ENCODE measurements at places on chromosomes 1 and 21.

DNA sequence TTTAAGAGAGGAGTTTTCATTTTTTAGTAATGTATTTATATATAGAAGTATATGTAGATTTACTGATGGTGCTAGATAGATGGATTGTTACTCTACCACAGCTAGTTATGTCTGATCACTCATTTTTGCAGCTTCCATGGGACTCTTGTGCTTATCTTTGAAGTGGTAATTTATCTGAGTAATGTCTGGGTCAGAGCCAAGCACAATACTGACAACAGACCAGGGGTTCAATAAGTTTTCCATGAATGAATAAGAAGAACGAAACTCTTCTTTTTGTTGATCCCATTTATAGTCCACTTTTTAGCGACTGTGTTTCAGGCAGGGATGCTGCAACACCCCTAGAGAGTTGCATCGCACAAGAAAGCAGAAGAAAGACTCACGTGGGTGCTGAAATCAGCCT, 935.2 kb downstream of the PLA2G4A start:
- DNase-seq: no peak

DNA sequence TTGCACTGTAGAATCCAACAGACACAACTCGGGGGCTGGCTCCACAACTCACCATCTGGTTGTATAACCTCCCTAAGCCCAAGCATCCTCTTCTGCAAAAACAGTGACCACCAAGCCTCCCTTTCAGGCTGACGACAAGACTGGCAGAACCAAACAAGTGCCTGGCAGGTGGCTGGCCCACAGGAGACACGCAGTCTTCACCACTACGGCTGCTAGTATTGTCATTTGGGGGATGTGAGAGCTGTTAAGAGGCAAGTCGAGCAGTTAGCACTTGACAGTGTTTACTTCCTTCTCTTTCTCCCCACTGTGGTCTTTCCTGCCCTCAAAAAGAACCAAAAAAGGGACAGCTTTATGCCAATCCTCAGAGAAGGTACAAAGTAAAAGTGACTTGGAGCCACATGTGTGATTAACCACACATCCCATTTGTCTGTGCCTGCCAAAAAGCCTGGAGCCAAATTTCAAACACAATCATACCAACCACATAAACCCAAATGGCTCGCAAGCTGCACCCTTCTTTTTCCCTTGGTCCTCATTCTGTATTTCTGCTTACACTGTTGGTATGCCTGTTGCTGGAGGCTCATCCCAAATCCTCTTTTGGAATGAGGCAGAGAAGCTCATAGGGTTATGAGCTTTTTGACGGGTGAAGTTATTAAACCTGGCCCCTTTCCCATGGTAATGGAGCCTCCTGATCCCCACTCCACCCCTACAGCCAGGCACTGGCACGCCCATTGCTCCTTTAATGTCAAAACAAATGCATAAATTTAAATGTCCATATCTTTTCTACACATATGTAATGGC, 94.1 kb downstream of the TGFBR3 start:
- DNase-seq: no peak

DNA sequence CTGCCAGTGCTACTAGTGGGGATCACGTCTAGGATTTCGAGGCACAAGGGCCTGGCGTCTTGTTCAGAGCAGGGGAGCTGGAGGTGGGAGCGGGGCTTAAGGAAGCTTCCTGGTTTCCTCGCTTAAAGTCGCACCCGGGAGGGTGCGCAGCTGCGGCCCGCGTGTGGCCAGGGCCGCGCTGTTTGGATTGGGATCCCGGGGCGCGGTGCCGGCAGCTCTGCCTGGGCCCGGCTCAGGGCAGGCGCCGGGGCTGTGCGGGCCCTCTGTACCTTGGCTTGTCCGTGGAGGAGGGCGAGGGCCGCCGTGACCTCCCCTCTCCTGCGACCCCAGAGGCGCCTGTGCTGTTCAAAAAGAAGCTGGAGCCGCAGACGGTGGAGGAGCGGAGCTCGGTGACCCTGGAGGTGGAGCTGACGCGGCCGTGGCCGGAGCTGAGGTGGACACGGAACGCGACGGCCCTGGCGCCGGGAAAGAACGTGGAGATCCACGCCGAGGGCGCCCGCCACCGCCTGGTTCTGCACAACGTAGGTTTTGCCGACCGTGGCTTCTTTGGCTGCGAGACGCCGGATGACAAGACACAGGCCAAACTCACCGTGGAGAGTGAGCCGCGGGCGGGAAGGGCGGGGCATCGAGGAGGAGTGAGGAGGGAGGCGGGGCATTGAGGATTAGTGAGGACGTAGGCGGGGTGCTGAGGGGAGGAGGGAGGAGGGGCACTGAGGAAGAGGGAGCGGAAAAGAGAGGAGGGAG, 67.8 kb downstream of the OBSCN start:
- DNase-seq: peak; percentile 55

DNA sequence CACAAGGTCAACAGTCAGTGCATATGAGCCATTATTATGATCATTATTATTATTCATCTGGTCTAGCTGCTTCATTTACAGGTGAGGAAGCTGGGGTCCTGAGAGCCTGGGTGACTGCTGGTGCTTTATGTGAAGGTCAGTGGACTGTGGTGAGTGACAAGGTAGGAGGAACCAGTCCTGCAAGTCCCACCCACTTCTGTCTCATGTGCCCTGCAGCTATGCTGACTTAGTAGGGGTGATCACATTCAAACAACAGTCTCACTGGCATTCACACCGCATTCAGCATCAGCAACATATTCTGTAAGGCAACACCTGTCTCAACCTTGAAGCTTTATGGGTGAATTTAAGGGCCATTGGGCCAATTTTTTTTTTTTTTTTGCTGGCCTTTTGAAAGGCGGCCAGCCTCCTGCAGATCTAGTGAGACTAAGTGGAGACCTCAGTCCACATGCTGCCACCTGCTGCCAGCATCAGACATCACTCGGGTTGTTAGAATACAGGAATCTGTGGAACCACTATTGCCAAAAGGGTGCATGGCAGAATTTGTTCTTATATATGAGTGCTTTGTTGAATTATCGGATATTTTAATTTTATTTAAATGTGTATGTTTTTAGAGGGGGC, 59.9 kb upstream of the CACNA1E start:
- DNase-seq: no peak

- DNase-seq: peak; percentile 84
Measured at GRCh38 chr1:22451702-22452480, at the start of gene ZBTB40. Gene ZBTB40 (plus strand): TSS chr1:22451851. CDS start chr1:22489949, 38,098 bp downstream.

DNA sequence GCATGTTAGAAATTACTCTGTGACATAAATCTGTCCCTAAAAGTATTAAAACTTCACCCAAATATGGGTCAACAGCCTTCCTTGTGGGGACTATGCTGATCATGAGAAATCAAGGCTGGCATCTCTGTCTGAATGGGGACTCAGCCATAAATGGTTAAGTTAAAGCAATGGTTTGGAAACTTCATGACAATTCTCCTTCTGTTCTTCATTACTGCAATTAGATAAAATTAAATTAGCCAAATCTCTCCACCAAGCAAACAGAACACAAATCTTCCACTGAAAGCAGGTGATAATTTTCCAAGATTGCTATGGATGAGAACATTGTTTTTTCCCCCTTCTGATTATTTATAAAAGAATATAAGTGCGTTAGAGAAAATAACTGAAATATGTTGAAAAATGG, 346.1 kb downstream of the KCNH1 start:
- DNase-seq: no peak
